Coronary artery (tissue), 2 donors: ENCODE measurements at places on chromosomes 12 and 14.

GRCh38 chr14:98223106-98223505 lies 1048.9 kb downstream of the BCL11B start:
- no peak for DNase-seq

- DNase-seq = no peak
These were observed 86.8 kb downstream of the SOX5 start for GRCh38 chr12:23862701-23863100.

DNA sequence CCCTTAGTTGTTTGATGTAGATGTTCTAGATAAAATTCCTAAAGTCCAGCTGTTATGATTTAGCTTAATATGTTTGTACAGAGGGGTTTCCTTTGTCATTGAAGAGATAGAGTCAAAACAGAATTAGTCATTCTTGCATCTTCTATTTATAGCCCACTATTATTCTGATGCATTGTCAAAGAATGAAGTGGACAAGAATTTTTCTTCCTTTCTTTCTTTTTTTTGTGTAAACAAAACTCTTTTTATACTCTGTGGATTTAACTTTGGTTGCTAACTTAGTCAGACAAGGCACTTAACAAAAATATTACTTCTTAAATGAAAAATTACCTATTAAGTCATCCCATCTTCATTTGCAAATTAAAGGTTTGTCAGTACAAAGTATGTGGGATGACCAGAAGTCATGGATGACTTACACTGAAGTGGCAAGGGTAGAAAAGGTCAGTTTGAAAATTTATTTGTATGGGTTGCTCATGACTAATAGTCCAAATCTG lies 215.6 kb upstream of the DDHD1 start:
- no peak for DNase-seq

DNA sequence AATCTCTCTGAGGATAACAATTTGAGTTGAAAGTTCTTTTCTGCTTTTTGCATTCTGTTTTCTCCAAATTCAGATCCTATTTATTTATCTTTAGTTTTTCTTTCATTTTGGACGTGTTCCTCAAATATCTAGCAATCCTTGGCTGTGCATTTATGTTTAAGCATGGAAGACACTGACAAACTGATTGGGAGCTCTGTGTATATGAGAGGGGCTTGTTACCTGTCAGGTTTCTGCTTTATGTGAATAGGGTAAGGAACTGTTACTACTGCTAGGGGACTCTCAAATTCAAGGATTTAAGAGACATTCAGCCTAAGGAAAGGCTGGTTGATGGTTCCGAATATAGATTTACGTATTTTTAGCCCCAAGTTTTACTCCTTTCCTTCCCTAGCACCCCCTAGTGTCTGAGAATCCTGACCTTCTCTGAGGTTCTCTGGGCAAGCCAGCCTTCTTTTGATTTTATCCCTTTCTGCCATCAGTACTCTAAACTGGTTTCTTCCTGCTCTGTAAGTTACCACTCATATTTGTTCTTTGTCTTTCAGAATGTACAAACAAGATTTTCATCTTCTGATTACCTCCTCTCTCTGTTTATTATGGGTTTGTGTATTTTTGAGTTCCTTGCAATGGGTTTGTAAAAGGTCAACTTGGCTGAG lies 30.5 kb downstream of the YLPM1 start:
- DNase-seq = no peak

DNA sequence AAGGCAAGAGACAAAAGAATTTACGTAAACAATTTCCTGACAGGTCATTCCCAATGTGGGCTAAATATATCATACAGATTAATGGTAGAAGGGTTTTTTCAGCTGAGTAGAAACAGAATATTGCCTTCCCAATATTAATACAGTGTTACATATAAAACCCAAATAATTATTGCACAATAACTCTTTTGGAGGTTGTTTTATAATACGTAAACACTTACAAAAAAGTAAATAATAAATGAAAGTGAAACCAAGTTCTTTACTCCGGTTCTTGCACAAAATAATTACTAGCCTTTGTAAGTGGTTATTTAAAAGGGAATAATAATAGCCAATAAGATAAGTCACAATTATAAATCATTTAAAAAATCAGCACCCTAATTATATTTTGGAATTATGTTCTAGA lies 118.6 kb upstream of the SSTR1 start:
- DNase-seq = no peak
